RPMI8226 (cell line): ENCODE measurements at places on chromosomes 7 and 10.

DNA sequence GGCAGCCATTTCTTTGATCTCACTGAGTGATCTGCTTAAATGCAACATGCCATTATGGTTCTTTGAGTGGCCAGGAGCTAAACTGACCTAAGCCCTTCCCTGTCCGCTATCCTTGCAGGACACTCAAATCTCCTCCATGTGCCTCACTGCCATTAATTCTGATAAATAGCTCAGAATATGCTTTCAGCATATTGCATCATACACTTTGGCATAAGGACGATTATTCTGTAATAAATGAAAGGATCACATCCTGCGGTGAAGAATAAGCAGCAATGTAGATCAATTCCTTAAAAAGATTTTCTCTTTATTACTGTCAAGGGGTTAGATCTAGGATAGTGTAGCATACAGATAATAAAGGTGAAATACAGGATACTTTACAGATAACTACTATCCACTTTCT, 231.8 kb upstream of the CTBP2 start:
- no peak for DNase-seq

DNA sequence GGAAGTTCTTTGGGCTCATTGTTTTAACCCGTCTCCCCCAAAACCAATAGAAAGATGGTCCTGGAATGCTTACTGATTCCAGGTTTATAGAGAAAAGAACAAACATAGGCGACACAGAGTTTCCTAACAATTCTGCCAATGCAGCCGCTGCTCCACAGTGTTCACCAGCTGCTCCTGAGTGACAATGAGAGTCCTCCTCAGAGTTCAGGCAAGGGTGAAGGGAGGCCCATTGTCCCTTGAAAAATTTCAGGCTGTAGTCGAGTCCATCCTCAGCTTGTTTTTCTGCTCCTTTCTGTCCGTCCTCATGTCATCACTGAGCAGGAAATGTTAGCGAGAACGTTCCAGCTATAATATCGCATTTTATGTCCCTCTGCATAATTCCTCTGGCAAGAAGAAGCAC, 537.6 kb downstream of the TCERG1L start:
- no peak for DNase-seq

GRCh38 chr10:76415554-76415953, 984.1 kb downstream of the LRMDA start:
- DNase-seq = no peak

DNA sequence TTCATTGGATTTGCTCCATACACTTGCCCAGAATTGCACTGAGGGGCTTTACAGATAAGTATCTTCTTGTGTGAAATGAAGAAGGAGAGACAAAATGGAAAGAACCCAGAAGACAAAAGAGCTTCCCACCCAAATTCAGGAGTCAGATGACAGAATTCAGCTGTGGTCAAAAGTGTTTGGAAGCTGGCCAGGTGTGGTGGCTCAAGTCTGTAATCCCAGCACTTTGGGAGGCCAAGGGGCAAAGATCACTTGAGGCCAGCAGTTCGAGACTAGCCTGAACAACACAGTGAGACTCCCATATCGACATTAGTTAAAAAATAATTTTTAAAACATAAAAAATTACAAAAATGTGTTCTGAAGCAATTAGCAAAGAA, 27.1 kb downstream of the DUSP5 start:
- DNase-seq = no peak

DNA sequence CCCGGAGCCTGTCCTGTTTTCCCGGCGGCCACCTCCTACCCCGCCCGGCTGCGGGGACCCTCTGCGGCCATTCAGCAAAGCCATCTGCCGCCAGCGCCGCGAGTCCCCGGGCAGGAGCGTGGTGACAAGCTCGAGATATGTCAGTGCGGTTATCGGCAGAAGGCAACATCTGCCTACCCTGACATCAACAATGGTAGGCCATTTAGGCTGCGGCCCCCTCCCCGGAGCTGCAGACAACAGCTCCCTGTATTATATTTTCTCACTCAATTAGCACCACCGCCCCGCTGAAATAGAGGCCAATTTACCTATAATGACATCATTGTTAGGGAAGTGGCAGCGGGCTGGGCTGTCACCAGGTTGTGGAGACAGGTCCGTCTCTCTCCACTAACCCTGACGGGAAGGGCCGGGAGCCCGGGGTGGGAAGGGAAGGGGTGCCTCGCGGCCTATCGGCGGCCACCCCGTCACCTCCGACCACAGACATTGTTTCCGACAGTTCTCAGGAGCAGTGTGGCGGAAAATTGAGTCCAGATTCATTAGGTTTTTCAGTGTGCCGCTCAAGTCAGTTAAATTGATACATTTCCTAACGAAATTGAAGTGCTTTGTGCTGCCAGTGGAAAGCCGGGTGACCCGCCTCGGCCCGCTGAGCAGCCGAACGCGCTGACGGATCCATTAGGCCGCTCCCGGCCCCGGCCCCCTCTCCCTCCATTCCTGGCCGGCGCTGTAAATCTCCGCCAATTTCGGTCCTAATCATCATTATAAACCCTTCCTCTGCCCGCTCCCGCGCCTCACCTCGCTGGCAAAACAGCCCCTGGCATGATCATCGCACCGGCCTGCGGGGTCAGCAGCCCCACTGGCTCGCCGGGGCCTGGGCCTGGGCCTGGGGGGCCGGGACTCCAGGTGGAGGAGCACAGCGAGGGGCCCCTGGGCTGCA, 43.0 kb downstream of the UNCX start:
- DNase-seq = no peak

DNA sequence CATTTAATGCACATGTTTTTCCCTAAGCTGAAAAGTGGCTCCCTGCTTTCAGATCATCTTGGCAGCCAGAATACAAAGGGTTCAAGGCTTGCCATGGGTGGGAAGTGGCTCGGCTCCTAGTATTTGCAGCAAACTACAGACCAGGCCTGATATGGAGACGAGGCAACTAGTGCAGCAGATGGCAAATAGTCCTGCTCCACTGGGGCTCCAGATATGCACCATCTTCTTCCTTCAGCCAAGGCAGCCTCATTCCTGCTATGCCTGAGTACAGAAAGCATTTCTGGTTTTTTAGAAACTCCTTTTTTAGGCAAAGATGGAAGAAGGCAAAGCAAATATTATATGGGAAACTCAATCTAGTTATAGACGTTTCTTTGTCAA, 23.9 kb downstream of the LRRC4 start:
- DNase-seq = no peak

GRCh38 chr7:7292608-7293007, 110.3 kb downstream of the C1GALT1 start:
- no peak for DNase-seq

DNA sequence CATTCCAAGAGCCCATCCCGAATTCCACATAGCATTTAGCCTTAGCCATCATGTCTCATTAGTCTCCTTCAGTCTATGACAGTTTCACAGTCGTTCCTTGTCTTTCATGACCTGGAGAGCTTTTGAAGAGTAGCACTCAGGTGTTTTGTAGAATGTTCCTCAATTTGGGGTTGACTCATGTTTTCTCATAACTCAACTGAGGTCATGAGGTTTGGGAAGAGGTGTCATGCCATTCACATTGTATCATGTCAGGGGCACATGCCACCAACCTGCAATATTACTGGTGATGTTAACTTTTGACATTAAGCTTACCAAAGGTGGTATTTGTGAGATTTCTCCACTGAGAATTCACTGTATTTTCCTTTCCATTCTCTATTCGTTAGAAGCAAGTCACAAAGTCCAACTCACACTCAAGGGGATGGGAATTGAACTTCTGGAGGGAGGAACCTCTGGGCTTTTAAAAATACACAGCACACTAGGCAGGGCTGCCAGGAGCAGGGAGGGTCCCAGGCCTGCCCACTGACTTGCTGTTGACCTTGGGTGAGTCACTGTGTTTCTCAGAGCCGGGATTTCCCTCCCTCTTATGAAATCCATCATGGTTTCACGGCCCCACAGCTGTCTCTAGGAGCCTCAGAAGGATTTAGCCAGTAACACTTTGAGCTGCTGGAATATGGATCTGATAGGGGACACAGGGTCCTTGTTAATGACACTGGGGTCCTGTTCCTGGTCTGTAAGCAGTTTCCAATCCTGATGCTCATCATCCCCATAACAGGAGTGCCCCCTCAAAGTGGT, 74.4 kb upstream of the TCF7L2 start:
- no peak for DNase-seq

DNA sequence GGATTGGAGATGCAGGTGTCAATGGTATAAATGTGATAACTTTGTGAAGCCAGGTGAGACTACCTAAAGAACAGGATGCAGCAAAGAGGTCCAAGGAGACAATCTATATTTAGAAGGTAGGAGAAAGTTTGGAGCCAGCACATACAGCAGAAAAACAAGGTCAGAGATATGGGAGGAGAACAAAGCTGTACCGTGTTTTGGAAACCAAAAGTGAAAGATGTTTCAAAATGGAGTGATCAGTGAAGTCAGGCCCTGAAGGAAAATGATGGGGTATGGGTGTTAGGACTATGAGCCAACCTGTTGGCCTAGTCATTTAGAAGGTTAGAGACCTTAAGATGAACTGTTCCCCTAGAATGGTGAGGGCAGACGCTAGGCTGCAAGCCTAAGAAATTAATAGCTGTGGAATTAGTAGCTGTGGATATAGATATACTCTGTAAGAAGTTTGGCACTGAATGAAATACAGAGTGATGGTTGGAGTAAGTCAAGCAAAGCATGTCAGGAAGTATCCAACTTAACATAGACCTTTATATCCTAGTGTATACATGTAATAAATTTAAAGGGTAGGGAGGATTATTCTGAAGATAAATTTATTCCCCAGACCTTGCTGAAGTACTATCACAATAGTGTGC, 149.8 kb upstream of the WNT16 start:
- DNase-seq = peak; percentile 53

GRCh38 chr7:48087349-48087748, 1.7 kb upstream of the UPP1 start:
- peak; percentile 38 for DNase-seq

DNA sequence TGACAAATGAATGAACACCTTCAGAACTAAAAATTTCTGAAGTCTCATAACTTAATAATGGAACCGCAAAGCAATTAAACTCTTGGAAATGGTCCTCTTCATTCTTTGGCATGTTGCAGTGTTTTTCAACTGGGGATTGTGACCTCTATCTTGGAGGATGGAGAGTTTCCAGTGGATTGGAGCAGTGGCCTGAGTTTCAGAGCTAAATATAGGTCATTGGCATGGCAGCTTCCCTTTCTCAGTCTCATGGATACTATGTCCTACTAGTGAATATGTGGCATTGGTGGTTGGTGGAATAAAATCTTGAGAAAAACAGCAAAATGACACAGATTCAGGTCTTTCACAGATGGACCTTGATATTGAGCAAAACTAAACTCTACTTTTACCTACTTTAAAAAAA, 24.1 kb upstream of the EPC1 start:
- no peak for DNase-seq

- no peak for DNase-seq
Measured at GRCh38 chr7:107613439-107613838, 33.4 kb downstream of the BCAP29 start.

GRCh38 chr7:92333866-92334265, 88.1 kb downstream of the ANKIB1 start:
- DNase-seq = no peak

DNA sequence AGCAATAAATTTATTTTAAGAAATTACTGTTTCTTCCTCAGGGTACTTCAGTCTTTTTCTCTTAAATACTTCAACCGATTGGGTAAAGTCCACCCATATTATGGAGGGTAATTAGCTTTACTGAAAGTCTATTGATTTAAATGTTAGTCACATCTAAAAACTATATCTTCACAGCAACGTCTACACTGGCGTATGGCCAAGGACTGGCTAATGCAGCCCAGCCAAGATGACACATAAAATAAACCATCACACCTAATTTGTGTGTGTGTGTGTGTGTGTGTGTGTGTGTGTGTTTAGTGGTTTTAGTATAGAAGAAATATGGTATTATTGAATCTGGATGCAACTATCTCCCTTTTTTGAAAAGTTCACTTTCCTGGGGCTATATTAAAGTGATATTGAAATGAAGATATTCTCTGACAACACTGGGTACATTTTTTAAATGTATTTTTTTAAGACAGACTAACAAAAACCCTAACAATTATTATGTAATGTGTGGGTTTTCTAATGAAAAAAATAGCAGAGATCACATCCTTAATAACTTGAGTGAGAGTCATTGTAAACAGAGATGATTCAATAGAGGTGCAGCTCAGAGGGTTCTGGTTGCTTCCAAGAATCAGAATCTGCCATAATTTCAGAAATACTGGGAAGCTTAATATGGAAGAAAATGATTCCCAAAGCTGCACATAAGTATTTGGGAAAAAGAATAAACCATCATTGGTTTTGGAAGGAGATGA, 584.2 kb upstream of the MBL2 start:
- DNase-seq = no peak

- no peak for DNase-seq
Measured at GRCh38 chr7:95863-96260, 96.5 kb upstream of the FAM20C start.

- DNase-seq = no peak
Measured at GRCh38 chr10:21523557-21524008, 1.9 kb downstream of the SKIDA1 start.

- no peak for DNase-seq
Measured at GRCh38 chr10:37758074-37758473, 99.3 kb downstream of the ZNF248 start.

DNA sequence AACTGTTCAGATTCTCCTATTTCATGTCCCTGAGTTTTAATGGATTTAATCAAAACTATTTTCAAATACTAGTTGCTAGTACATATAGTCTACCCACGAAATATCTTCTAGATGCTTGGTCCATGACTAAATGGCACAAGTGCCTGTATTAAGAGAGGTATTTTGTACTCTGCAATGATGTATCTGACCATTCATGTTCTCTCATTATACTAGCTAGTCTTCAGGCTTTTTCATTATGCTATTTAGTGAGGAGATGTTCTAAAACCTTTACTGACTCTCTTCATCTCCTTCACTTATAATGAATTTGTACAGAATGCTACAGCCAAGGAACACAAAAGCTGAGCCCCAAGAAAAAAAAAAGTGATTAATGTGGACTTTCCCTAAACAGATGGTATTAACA, 222.5 kb downstream of the AHR start:
- DNase-seq = no peak

GRCh38 chr10:61001731-61002122, 57.7 kb upstream of the RHOBTB1 start:
- DNase-seq = no peak

DNA sequence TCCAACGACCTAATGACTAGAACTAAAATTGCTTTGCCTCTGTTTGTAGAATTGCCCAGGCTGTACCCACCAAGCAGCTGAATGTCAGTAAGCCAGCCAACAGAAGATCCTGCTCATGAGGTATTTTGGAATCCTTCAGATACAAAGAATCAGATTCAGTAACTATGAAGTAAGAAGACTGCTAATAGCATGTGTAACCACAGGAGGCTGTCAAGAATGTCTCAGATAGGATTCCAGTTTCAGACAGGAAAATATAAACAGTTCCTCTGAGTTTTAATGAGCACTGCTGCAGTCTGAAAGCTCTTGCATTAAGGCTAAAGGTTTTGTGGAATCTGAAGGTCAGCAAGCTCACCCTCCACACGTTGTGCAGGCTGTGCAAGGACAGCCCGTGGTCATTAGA, 112.6 kb upstream of the ADAM12 start:
- no peak for DNase-seq
